Progenitor cell of endocrine pancreas (in vitro differentiated cells): ENCODE measurements at places on chromosomes 6 and 20. TPM values are rescaled to one million over a fixed set of nuclear protein-coding genes. Genes with fewer than 3 reads are reported as not detected.

GRCh38 chr20:37989601-37990295 is 43.5 kb downstream of the TTI1 start:
- H3K36me3 ChIP-seq: peaks cover 5% of the 10 kb centered on the region
- no peak for DNase-seq
- peaks cover 27% of the 10 kb centered on the region for H3K4me1 ChIP-seq
- H3K27ac ChIP-seq: no peak overlapping the region
- no peaks in the 10 kb centered on the region for H3K27me3 ChIP-seq
- H3K4me3 ChIP-seq: no peak overlapping the region

The RRAGD gene
- 8.0 and 11.4 TPM in 2 replicates for total RNA-seq

The FAM217A gene
- 0.13 TPM in 1 of 2 replicates, not detected in the other for total RNA-seq

The LZTS3 gene
- 47.8 and 48.7 TPM in 2 replicates for total RNA-seq

The ZNF334 gene
- 38.0 and 38.7 TPM in 2 replicates for total RNA-seq

GRCh38 chr6:22059946-22060345 is 236.9 kb downstream of the PRL start:
- no peak overlapping the region for H3K4me3 ChIP-seq
- H3K36me3 ChIP-seq: peaks cover 38% of the 10 kb centered on the region
- H3K4me1 ChIP-seq: peaks cover 2% of the 10 kb centered on the region
- no peaks in the 10 kb centered on the region for H3K27me3 ChIP-seq
- H3K27ac ChIP-seq: no peak overlapping the region

- H3K4me1 ChIP-seq: peaks cover 16% of the 10 kb centered on the region
- peak overlapping the region; percentile 83 for H3K27ac ChIP-seq
- no peak for DNase-seq
These were observed 114.5 kb upstream of the SOX4 start for GRCh38 chr6:21478883-21479539.

- no peak for DNase-seq
- no peak overlapping the region for H3K27ac ChIP-seq
- H3K4me1 ChIP-seq: peaks cover 22% of the 10 kb centered on the region
- no peak overlapping the region for H3K4me3 ChIP-seq
- H3K36me3 ChIP-seq: no peaks in the 10 kb centered on the region
These were observed 27.0 kb downstream of the CLIC5 start for GRCh38 chr6:45988635-45989034.

- DNase-seq: no peak
- no peak overlapping the region for H3K27ac ChIP-seq
- H3K4me1 ChIP-seq: peaks cover 8% of the 10 kb centered on the region
- H3K27me3 ChIP-seq: no peaks in the 10 kb centered on the region
These were observed 34.6 kb downstream of the RNF146 start for GRCh38 chr6:127301199-127301700.

The CYP21A2 gene
- total RNA-seq: 0.38 and 0.67 TPM in 2 replicates

GRCh38 chr20:38336726-38337125 is 9.6 kb upstream of the LBP start:
- H3K36me3 ChIP-seq: no peaks in the 10 kb centered on the region
- no peak overlapping the region for H3K27ac ChIP-seq
- H3K4me3 ChIP-seq: no peak overlapping the region
- DNase-seq: no peak
- peaks cover 36% of the 10 kb centered on the region for H3K27me3 ChIP-seq
- peaks cover 1% of the 10 kb centered on the region for H3K4me1 ChIP-seq

DNA sequence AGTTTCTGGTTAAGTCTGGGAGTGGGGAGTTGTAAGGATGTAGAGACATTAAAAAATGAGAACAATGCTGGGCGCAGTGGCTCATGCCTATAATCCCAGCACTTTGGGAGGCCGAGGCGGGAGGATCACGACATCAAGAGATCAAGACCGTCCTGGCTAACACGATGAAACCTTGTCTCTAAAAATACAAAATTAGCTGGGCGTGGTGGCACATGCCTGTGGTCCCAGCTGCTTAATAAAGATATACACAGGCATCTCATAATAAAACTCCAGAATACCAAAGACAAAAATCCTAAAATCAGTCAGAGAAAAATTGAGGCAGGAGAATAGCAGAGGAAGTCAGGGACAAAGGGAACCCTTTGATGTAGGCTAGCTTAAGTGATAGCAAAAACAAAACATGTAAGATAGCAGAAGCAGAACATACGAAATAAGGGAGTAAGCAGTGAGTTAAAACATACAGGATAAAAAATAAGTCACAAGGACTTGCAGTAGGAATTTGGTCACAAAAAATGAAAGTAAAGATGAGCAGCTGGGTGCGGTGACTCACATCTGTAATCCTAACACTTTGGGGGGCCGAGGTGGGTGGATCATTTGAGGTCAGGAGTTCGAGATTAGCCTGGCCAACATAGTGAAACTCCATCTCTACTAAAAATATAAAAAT is 23.6 kb downstream of the DDX43 start:
- no peak overlapping the region for H3K27ac ChIP-seq
- H3K36me3 ChIP-seq: no peaks in the 10 kb centered on the region
- peaks cover 12% of the 10 kb centered on the region for H3K4me1 ChIP-seq

GRCh38 chr6:112851146-112851545 is 504.0 kb downstream of the RFPL4B start:
- H3K4me3 ChIP-seq: no peak overlapping the region
- DNase-seq: no peak
- H3K27me3 ChIP-seq: no peaks in the 10 kb centered on the region

The SGK2 gene
- total RNA-seq: 8.7 and 8.9 TPM in 2 replicates

The ENPP5 gene
- 13.4 and 13.6 TPM in 2 replicates for total RNA-seq

DNA sequence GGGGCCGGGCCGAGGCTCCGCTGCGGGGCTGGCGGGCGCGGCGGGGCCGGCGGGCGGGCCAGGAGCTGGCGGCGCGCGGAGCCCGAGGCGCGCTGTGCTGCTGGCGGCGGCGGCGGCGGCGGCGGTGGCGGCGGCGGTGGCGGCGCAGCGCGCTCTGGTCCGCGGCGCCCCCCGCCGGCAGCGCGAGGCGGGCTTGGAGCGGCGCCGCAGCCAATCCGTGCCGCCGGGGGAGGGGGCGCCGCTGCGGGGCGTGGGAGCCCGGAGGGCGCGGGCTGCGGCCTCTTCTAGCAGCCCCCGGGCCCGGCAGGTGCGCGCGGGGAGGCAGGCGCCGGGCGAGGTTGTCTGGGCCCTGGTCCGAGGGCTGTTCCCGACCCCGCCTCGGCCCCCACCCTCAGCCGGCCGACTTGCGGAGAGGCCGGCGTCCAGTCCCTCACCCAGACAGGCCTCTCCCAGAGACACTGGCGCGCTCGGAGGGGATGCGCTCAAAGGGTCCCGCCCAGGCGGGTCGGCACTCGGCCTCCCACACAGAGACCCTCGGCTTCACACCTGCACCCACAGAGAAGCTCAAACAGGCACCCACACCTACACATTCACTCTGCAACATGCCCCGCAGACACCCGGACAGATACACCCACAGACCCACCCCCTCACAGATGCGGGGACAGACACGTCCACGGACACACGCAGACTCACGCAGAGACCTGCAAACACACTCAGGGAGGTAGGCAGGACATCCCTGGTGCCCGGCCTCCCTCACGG is at the start of gene RIMS4:
Gene RIMS4 (minus strand): TSS at position 156 of the 759 bp plus-strand sequence. CDS start 275 bp downstream, outside the sequence.
- peaks cover 2% of the 10 kb centered on the region for H3K36me3 ChIP-seq
- DNase-seq: peak; percentile 23
- H3K4me3 ChIP-seq: peak within 1 kb of the TSS; percentile 71
- H3K27me3 ChIP-seq: peaks cover 71% of the 10 kb centered on the region
- H3K4me1 ChIP-seq: peaks cover 6% of the 10 kb centered on the region
- peak within 1 kb of the TSS; percentile 64 for H3K27ac ChIP-seq

DNA sequence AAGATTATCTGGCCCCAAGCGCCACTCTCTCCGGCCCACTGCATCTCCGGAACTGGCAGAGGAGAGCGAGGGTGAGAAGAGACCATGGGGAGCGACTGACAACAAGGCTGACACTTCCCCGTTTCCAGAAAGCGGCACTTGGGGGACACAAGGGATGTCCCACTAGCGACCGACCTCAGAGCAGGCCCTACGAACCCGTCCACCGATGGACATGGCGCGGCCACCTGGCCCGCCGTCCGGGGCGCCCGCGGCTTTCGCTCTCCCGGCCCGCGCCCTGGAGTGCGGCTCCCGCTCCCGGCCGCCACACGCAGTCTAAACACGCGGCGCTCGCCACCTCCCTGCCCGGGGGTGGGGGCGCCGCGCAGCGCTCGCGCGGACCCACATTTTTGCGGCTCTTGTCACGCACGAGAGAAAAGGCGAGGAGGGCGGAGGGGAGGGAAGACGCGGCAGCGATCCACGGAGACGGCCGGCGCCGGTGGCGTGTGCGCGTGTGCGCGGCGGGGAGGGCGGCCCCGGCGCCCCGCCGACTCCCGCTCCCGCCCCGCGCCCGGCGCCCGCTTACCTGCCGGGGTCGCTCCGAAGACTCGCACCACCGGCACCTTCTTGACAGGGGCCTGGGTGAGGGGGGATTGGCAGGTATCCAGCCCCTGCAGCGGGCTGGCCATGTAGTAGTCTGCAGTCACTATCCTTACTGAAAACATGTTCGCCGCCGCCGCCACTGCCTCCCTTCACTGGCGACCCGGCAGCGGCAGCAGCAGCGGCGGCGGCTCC is 645 bp downstream of the REV3L start:
- H3K4me3 ChIP-seq: peak overlapping the region; percentile 99
- peak overlapping the region; percentile 99 for H3K27ac ChIP-seq
- H3K4me1 ChIP-seq: peaks cover 39% of the 10 kb centered on the region
